ENCODE measurements at places on chromosomes 13 and 19.

- DNase-seq = no peak
These were observed 1022.0 kb downstream of the EFNB2 start for GRCh38 chr13:105513448-105513847.

DNA sequence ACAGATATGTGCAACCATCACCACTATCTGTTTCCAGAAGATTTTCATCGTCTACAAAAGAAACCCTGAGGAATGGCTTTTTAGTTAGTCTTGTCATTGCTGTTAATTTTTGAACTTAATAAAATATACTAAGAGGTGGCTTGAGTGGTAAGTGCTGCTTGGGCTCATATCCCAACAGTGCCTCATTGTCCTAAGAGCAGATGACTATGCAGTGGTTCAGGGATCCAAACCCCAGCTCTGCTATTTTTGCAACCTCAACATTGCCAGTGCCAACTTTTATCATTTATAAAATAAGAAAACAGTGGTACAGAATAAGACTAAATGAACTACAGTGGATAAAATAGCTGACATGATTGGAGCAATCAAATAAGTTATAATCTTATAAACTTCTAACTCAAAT, 123.2 kb upstream of the SLC7A1 start:
- no peak for DNase-seq

- DNase-seq = no peak
These were observed 5.9 kb downstream of the RAB8A start for GRCh38 chr19:16117594-16118033.

DNA sequence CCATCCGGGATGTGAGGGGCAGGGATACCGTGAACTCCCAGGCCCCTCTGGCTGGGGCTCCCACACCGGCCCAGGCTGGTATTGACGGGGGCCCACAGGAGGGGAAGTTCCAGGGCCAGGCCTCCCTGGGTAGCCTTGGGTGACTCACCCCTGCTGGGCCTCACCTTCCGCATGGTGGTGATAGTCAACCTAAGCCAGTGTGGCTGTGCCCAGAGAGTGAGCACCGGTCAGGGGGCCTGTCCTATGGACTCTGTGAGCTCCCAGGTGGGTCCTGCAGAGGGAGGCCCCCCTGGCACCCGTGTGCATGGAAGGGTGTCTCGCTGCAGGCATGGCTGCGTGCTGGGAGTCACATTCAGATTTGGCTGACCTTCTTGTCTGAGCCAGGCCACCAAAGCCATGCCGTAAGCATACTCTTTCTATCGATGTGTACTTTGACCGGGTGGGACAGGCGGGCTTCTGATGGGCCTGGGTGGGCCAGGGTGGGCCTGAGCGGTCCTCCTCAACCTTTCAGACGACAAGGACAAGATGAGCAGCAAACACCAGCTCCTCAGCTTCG, 27.6 kb downstream of the DHX34 start:
- no peak for DNase-seq

DNA sequence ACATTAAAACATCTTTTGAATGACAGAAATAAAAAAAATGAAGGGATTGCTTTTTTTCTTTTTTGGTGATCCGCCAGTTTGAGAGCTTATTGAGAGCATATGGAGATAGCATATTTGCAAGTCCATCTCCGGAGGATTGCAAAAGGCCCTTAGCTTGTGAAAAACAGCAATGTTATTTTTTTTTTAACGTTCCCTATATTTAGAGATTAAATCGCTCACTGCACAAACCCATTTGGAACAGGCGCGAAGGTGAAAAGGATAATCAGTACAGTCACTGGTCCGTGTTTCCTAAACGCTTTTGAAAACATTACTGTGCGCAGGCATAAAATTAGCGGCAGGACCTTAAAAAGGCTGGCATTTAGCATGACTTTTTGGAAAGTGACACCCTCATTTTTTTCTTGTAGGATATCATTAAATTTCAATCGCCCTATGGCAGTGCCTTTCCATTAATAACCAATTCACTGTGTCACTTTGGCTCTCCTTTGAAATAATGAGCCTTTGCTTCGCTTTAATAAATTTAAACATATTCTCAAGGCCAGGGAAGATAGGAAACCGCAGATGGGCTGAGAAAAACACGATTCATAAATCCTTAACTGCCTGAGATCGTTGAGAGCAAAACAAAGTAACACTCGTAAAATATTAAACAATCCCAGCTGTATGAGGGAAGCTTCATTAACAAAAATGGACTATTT, 342.2 kb downstream of the DACH1 start:
- no peak for DNase-seq

GRCh38 chr13:113110852-113111315, 5.3 kb downstream of the F7 start:
- DNase-seq = no peak

DNA sequence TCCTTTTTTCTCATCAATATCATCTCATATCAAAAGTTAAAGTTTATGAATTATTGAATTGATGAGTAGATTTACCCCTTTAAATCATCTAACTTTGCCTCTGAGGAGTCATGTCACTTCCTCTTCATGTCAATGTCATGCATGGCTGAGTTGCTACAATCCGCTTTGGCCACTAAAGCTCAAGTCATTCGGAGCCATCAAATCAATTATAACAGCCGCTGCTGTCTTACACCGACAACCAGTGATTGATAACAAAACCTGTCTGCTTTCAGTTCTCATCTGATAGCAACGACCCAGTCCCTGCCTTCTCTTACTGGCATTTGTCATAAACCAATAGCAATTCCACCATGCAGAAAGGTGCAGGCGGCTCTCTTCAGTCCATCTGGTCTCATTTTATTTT, 429.3 kb downstream of the DIAPH3 start:
- DNase-seq = no peak

DNA sequence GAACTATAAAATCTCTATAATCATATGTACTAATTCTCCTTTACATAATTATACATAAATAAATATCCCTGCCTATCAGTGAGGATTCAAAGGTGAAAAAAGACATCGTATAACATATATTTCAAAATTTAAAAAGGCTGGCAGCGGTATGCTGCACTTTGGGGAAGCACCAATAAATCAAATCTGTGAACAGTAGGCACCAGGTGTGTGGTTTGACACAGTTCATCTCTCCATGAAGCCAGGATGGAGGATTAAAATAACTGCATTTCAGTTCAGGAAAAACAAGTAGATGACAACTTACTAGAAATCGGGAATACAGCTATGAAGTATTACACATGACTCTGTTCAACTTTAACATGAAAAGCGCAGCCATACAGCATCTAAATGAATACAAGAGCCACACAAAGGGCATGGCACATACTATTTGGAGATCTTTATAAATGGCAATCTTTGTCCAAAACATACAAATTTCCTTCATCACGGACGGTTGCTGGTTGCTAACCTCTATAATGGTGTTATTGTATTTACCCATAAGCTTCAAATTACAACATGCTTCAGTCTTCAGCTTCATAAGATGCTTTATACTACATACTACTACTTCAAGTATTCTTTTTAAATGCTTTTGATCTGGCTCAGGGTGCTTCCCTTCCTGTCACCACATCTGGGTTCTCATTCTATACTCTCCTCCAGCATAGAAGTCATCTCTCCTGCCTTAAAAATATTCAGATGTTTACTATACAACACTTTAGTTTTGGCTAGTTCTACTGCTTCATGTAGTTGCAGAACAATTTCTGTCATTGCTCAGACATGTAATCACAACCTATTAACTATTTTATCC, 128.7 kb downstream of the KLF12 start:
- DNase-seq = no peak

GRCh38 chr13:72258340-72258981, 391.5 kb upstream of the DACH1 start:
- no peak for DNase-seq

DNA sequence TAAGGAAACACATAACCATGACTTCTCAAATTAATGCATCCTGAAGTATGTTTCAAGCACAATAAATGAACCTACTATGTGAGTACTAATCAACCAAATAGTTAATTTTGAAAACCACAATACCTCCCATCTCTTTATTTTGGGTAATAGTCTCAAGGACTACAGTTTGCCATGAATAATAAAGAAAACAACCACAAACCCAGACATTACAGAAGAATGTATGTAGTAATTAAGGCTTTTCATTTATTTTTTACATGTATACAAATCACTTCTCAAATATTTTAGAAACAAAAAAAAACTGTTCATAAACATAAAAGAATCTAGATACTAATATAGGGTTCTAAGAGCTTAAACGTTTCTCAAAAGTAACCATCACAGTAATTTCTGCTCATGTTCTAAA, 6.8 kb downstream of the KATNAL1 start:
- no peak for DNase-seq

GRCh38 chr13:96810104-96810503, 184.2 kb downstream of the OXGR1 start:
- no peak for DNase-seq

DNA sequence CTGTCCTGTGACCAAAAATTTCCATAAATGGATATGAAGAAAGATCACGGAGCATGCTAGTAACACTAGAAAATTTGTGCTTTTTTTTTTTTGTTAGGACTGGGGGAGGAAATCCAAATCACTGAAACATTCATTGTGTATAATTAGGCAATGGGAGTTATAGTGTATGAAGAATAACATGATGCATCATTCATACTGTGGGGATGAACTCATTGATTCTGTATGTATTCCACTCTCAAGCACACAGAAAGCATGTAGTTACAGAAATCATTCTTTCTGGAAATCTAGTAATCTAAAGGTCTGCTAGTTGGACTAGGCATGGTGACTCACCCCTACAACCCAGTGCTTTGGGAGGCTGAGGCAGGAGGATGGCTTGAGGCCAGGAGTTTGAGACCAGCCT, 749.7 kb downstream of the DIAPH3 start:
- DNase-seq = no peak

- DNase-seq = no peak
These were observed 88.0 kb upstream of the MCF2L start for GRCh38 chr13:112880976-112881540.

- peak; percentile 44 for DNase-seq
These were observed 1.2 kb downstream of the AKT1S1 start for GRCh38 chr19:49875857-49876421.

DNA sequence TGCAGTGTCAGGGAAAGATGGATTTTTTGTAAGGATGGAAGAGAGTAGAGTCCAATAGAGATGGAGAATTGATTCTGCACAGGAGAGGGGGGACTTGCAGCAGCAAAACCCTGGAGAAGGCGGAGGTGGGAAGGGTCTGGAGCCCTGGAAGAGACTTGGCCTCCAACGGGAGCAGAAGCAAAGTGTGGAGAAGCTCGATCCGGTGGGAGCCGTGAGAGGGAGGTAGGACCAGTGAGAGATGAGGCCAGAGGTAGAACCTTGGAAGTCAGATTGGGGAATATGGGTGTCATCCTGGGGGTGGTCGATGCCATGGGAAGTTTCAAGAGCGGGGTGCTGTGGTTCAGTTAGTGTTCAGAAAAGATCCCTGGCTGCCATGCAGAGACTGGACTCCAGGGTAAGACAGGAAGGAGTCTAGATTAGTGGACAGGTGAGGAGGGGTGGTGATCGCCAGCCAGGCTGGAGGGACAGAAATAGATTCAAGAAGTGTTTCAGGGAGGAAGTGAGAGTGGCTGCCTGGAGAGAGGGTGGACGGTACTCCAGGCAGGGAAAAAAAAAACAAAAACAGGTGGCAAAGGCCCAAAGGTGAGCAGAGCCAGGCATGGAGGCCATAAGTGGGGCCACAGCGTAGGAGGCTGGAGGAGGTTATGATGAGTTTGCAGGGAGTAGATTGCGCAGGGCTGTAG, 2.6 kb downstream of the PPP5C start:
- no peak for DNase-seq

DNA sequence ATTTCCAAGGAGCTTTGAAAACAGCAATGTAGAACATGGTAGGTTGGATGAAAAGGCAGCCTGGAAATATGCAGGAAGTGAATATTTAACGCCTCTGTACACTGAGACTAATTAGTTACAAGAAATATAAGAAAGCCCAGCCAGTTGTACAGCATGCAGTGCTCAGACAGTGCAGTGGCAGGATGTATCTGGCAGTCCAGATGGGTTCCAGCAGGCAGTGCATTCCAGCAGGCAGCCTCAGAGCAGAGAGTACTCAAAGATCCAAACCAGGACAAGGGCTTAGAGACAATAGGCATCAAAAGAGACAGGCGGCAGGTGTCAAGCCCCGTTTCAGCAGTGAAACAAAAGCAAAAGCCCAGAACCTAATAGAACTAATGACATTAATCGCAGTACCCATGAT, 2776.3 kb downstream of the PCDH9 start:
- no peak for DNase-seq

GRCh38 chr19:5588906-5589676, 21.3 kb upstream of the TINCR start:
- DNase-seq = no peak

GRCh38 chr13:78215458-78216108, 297.0 kb upstream of the EDNRB start:
- DNase-seq = no peak

DNA sequence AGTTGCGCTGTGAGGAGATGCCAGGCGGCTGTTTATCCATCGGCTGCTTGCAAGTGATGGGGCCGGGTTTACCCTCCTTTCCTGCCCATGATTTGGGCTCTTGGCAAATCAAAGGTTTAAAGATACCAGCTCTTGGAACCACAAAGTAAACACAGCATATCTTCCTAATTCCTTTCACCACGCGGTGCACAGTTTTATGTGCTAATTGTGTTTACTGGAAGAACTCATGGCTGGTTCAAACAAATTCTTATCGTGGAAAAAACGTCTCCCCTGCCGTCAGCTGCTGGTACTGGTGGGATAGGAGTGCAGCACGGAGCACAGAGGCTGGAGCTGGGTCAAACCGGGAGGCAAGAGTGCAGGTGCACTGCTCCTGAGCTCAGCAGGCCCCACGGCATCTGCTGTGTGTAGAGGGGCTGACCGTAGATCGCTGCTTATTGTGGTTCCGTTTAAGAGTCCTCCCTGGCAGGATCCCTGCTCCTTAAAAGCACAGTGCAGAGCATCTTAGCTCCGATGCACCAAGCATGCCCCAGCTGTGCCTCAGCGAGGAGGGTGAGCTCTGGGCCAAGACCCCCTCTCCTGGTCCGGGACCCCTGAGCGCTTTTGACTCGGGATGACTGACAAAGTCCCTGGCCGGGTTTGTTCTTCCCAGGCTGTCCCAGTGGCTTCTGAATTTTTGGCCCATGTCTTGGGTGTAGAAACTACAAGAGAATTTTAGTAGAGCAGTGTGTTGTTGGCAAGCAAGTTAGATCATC, 51.3 kb upstream of the GAS6 start:
- DNase-seq = no peak

GRCh38 chr13:74778946-74779345, 644.7 kb upstream of the KLF12 start:
- DNase-seq = no peak

DNA sequence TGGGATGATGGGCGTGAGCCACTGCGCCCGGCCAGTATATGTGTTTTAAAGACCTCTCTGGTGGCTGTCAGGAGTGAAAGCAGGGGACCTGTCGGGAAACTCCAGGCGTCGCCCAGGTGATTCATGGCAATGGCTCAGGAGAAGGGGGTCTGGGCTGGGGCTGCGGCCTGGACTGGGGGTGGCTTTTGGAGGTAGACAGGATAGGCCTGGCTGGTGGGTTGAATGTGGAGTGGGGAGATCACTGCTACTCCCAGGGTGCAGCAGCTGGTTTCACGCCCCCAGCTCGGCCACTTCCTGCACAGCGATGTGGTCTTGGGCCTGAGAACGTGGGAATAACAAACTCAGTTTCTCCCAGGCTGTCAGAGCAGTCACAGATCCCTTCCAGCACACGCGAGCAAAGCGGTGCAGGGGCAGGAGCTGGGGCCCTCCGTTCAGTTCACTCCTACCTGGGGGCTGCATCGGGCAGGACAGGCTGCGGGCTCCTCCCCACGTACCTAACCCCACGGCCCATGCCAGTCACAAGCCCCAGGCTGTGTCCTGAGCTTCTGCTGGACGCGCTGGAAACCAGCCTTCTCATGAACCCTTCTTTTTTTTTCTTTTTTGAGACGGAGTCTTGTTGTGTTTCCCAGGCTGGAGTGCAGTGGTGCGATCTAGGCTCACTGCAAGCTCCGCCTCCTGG, 18.9 kb downstream of the KDM4B start:
- no peak for DNase-seq
